ENCODE measurements at places on chromosomes 5 and 9.

DNA sequence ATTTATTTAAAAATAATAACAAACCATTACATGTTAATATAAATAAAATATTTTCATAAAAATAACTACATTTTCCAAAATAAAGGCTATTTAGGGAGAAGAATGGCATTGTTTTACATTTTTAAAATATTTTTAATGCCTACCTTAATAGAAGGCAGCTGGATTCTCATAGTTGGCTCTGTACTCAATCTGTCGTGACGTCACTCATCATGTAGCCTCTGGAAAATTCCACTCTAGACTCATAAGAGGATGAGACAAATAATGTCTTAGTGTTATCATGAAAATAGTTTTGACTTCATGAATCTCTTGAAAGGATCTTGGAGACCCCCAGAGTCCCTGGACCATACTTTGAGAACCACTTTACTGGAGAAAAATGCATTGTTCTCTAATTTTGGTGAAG is 93.1 kb downstream of the NXNL2 start:
- DNase-seq, result no peak

DNA sequence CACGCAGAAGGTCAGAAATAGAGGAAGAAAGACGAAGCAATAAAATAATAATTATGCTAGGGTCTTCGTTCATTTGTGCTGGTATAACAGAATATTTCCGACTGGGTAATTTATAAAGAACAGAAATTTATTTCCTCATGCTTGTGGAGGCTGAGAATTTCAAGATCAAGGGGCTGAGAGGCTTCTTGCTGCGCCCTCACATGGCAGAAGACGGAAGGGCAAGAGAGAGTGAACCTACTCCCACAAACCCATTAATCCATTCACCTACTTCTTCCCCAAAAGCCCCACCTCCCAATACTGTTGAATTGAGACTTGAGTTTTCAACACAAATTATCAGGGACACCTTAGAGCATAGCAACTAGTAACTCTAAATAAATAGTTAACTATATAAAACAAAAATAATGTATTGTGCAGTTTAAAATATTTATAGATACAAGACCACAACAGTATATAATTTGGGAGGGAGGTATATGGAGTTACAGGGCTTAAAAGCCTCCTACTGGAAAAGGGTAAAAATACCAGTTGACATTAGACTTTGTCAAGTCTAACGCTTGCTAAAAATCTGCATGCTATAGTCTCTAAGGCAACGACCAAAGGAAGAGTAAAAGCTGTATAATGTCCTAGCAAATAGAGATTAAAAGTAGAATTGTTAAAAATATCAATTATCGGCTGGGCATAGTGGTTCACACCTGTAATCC is 40.3 kb upstream of the NAA35 start:
- no peak for DNase-seq

- DNase-seq, result no peak
Observed at GRCh38 chr9:10230512-10230911, 382.3 kb downstream of the PTPRD start.

- no peak for DNase-seq
Observed at GRCh38 chr9:110954822-110955291, 83.4 kb downstream of the LPAR1 start.
